Activated CD8-positive, alpha-beta memory T cell treated with anti-CD3 and anti-CD28 coated beads, Interleukin-2, amount 10 ng/mL, durations not matched to agents 7 days and 5 days (primary cell): ENCODE measurements at places on chromosomes 3 and 15. TPM values are rescaled to one million over a fixed set of nuclear protein-coding genes. Genes with fewer than 3 reads are reported as not detected.

CFAP100 gene
- not detected for total RNA-seq

GRCh38 chr3:44948239-44948638 lies 27.7 kb downstream of the ZDHHC3 start:
- no peak overlapping the region for H3K4me3 ChIP-seq
- peaks cover 4% of the 10 kb centered on the region for H3K36me3 ChIP-seq
- no peaks in the 10 kb centered on the region for H3K4me1 ChIP-seq
- no peak overlapping the region for H3K27ac ChIP-seq

DNA sequence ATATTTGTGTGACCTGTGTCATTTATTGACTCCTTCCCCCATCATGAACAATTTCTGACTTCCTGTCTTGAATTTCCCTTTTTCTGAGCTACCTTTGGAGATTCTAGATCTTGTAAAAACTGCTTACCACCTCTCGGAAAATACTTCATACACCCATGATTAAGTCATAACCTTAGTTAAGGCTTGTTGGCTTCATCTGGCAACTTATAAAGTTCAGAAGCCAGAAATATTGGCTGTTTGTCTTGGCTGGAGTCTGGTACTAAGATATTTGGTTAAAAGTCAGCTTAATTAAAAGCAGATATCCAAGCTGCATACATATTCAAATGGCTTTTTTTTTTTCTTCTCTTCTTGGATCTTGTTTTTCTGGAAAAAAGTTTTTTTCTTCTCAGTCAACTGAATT lies 37.3 kb upstream of the B3GALNT1 start:
- peaks cover 1% of the 10 kb centered on the region for H3K36me3 ChIP-seq
- no peak for DNase-seq
- H3K27me3 ChIP-seq, result peaks cover 2% of the 10 kb centered on the region
- no peak overlapping the region for H3K27ac ChIP-seq
- no peaks in the 10 kb centered on the region for H3K4me1 ChIP-seq

HTD2 gene
- total RNA-seq, result 6.9 TPM

GRCh38 chr3:1578124-1578806 lies 485.4 kb downstream of the CNTN6 start:
- H3K4me1 ChIP-seq, result no peaks in the 10 kb centered on the region
- H3K27ac ChIP-seq, result no peak overlapping the region
- H3K4me3 ChIP-seq, result no peak overlapping the region
- H3K27me3 ChIP-seq, result no peaks in the 10 kb centered on the region
- no peak for DNase-seq
- H3K36me3 ChIP-seq, result no peaks in the 10 kb centered on the region

SEMA3G gene
- total RNA-seq, result 0.38 TPM

TRPM1 gene
- total RNA-seq, result 0.06 TPM

GRCh38 chr3:129603991-129604749 lies 2.3 kb downstream of the PLXND1 start:
- H3K27me3 ChIP-seq, result peaks cover 76% of the 10 kb centered on the region
- no peak overlapping the region for H3K4me3 ChIP-seq
- no peak overlapping the region for H3K27ac ChIP-seq
- DNase-seq, result no peak

GRCh38 chr3:187291512-187292132 lies at the start of gene MASP1:
TSS of gene MASP1 (minus strand) at chr3:187291737. CDS start at chr3:187291632, 105 bp downstream.
- no peaks in the 10 kb centered on the region for H3K36me3 ChIP-seq
- no peak for DNase-seq
- H3K27me3 ChIP-seq, result peaks cover 63% of the 10 kb centered on the region
- no peak within 1 kb of the TSS for H3K27ac ChIP-seq

DNA sequence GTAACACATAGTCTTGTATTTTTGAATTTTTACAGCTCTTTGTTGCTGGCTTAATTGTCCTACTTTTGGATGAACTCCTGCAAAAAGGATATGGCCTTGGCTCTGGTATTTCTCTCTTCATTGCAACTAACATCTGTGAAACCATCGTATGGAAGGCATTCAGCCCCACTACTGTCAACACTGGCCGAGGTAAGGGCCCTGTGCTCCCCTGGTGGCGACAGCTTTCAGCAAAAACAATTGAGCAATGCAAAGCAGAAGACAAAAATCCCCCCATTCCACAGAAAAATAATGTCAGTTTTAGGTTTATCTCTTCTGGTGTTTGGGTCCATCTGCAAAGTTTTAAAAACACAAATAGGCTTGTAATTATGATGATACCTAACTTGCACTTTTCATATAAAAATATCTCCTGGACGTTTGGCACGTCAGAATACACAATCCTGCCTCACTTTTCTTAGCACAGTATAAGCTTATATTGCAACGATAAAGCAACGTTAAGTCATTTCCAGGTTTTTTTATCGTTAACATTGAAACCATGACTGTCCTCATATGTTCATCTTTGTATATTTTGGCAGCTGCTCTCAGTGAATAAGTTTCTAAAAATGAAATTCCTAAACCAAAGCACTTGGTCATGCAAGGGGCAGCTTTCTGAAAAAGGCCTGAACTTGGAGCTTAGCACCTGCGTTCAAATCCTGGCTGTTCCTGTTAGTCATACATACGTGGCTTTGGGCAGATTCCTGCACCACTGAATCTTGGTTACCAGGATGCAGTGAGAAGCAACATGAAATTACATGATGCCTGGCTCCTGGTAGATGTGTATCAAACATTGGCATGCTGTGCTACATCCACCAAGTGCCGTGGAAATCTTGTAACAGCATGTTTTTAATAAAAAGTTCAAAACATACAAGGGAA lies 8.5 kb downstream of the SEC61A1 start:
- H3K27me3 ChIP-seq, result no peaks in the 10 kb centered on the region
- H3K4me1 ChIP-seq, result peaks cover 4% of the 10 kb centered on the region
- no peak overlapping the region for H3K4me3 ChIP-seq
- no peak overlapping the region for H3K27ac ChIP-seq

GOLGA8N gene
- total RNA-seq, result 15.6 TPM

- H3K27ac ChIP-seq, result no peak overlapping the region
- peaks cover 4% of the 10 kb centered on the region for H3K36me3 ChIP-seq
- H3K4me1 ChIP-seq, result peaks cover 3% of the 10 kb centered on the region
- no peaks in the 10 kb centered on the region for H3K27me3 ChIP-seq
- no peak for DNase-seq
These were observed 37.6 kb downstream of the GBE1 start for GRCh38 chr3:81723732-81724313.

DNA sequence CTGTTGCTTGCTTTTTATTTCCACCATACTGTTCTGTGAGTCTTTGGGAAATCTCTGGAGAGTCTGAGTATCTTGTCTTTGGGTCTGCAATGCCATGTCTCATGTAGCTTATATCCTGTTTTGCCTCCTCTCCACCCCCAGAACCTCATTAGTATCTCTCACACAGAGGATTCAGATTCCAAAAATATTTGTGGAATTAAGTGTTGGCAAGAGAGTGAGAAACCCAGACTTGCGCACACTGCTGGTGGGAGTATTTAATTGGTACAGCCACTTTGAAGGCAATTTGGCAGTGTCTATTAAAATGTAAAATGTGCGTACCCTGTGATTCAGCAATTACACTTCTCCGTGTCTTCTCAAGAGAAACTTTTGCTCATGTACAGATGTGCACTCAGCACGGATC lies 68.6 kb downstream of the ZNF621 start:
- DNase-seq, result no peak
- H3K4me1 ChIP-seq, result peaks cover 11% of the 10 kb centered on the region
- H3K4me3 ChIP-seq, result no peak overlapping the region
- H3K27me3 ChIP-seq, result peaks cover 20% of the 10 kb centered on the region
- no peaks in the 10 kb centered on the region for H3K36me3 ChIP-seq

LDHAL6B gene
- not detected for total RNA-seq

TPRG1 gene
- total RNA-seq, result 10.5 TPM

DNA sequence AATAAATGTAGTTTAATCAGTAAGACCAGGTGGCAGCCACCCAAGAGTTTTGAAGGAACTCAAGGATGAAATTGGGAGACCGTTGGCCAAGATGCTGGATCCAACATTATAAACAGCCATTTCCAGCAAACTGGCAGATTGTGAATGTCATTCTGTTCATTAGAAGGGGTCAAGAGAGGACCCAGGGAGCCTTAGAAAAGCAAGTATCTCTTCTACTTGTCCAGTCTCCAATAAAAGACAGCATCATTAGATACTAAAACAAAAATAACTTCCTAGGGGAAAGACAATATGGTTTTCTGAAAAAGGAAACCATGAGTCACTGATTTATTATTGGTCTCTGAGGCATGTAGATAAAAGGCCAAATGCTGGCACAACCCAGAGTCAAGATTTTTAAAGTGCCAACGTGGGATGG lies 67.9 kb downstream of the GADL1 start:
- H3K4me1 ChIP-seq, result no peaks in the 10 kb centered on the region
- H3K27me3 ChIP-seq, result peaks cover 16% of the 10 kb centered on the region
- no peaks in the 10 kb centered on the region for H3K36me3 ChIP-seq
- H3K4me3 ChIP-seq, result no peak overlapping the region
- DNase-seq, result no peak

- H3K4me3 ChIP-seq, result no peak overlapping the region
- peaks cover 60% of the 10 kb centered on the region for H3K27me3 ChIP-seq
- no peaks in the 10 kb centered on the region for H3K36me3 ChIP-seq
- no peak overlapping the region for H3K27ac ChIP-seq
- no peak for DNase-seq
- H3K4me1 ChIP-seq, result no peaks in the 10 kb centered on the region
These were observed 12.8 kb downstream of the ALDH1L1 start for GRCh38 chr3:126167566-126167965.

GOLGA8S gene
- total RNA-seq, result 0.49 TPM

- no peak for DNase-seq
- no peaks in the 10 kb centered on the region for H3K36me3 ChIP-seq
- peaks cover 4% of the 10 kb centered on the region for H3K4me1 ChIP-seq
- peaks cover 10% of the 10 kb centered on the region for H3K27me3 ChIP-seq
- H3K4me3 ChIP-seq, result no peak overlapping the region
- no peak overlapping the region for H3K27ac ChIP-seq
These were observed 126.8 kb downstream of the FAM174B start for GRCh38 chr15:92528736-92529135.

DNA sequence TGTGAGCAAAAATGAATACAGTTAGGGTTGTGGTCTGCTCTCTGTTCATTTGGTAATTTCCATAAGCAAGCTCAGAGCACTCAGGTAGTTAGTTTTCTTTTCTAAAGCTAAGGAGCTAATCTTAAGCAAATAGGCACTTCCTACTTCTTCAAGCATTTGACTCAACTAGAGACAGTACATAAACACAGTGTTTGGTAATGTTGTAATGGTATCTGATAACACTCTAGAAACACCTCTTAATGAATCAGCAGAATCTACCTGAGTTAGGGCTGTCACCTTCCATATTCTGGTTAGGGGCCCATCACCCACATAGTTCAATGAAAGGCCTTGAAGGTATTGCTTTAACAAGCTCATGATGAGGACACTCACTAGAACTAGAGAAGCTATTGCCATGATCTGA lies 83.1 kb downstream of the PLCH1 start:
- H3K27ac ChIP-seq, result no peak overlapping the region
- no peak for DNase-seq
- no peaks in the 10 kb centered on the region for H3K4me1 ChIP-seq
- H3K4me3 ChIP-seq, result no peak overlapping the region
- H3K27me3 ChIP-seq, result peaks cover 16% of the 10 kb centered on the region
- H3K36me3 ChIP-seq, result no peaks in the 10 kb centered on the region

TMEM40 gene
- not detected for total RNA-seq

- no peak overlapping the region for H3K27ac ChIP-seq
- H3K4me1 ChIP-seq, result peaks cover 8% of the 10 kb centered on the region
- H3K27me3 ChIP-seq, result no peaks in the 10 kb centered on the region
- DNase-seq, result no peak
These were observed 14.4 kb downstream of the CGGBP1 start for GRCh38 chr3:88044411-88044810.

- peaks cover 10% of the 10 kb centered on the region for H3K4me1 ChIP-seq
- H3K27me3 ChIP-seq, result peaks cover 10% of the 10 kb centered on the region
- H3K4me3 ChIP-seq, result no peak overlapping the region
- H3K36me3 ChIP-seq, result no peaks in the 10 kb centered on the region
- no peak overlapping the region for H3K27ac ChIP-seq
These were observed 79.8 kb upstream of the FNDC3B start for GRCh38 chr3:171959532-171960089.

SLC2A2 gene
- not detected for total RNA-seq

- no peaks in the 10 kb centered on the region for H3K36me3 ChIP-seq
- H3K27me3 ChIP-seq, result no peaks in the 10 kb centered on the region
- no peaks in the 10 kb centered on the region for H3K4me1 ChIP-seq
These were observed 408.6 kb downstream of the PDCD6IP start for GRCh38 chr3:34207002-34207401.

DNA sequence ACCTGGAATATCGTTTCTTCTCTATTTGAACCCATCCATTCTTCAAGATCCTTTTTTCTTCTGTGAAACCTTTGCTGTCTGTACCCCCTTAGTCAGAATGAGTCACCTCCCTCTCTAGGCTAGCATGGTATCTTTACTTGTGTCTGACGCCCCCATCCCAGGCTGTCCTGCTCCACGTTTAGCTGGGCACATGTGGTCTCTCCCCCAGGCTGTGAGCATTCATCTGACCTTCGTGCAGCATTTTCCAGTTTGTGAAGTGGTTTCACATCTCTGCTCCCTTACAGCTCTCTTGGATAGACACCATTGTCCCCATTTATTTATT lies 14.3 kb upstream of the TLE3 start:
- no peak overlapping the region for H3K27ac ChIP-seq
- DNase-seq, result no peak
- no peaks in the 10 kb centered on the region for H3K4me1 ChIP-seq

DNA sequence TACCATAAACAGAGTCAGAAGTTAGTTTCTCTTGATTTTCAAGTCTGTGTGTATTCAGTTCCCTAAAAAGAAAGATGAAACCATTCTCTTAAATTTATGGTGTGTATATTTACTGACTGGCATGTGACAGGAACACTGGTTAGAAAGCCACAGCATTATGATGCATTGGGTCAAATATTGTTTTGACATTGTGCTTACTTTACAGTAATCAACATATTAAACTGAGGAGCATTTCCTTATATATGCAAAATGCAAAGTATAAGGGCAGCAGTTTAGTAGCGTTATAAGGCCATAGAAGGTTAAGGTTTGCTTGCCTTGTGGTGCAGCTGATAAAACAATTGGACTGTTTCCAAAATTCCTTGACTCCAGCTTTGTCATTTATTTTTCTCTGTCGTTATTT lies 72.9 kb downstream of the EPHA3 start:
- H3K36me3 ChIP-seq, result no peaks in the 10 kb centered on the region
- no peaks in the 10 kb centered on the region for H3K4me1 ChIP-seq
- H3K27ac ChIP-seq, result no peak overlapping the region
- no peaks in the 10 kb centered on the region for H3K27me3 ChIP-seq

DNA sequence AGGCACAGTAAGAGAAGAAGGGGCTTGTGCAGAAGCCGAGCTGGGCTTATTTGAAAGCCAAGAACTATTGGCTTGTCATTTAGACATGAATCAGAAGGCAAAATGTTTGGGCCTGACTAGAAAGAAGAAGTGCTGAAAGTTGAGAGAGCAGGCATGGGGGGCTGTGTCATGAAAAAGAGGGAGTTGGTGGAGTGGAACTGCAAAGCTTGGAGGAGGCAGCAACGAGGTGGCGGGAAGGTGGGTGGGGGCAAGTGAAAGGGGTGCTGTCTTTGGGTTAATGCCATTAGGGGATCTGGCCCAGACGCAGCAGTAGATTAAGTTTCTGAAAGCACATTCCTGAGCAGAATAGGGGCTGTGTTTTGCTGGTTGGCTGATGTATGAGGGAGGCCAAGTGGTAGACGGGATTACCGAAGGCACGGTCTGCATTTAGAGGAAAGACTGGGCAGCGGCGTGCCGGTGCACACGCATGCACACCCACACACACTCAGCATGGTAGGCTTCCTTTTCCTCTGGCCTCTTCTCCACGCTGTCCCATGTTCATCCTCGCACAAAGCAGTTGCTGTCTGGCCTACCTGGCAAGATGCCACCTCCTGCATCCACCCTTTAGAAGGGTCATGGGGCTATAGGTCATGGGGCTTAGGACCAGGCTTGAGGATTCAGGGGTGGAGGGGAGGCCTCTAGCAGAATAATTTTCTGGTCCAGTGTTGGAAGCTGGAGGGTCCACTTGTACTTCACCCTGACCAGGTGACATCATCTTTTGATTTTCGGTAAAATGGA lies 43.0 kb downstream of the BOC start:
- H3K4me3 ChIP-seq, result no peak overlapping the region
- no peaks in the 10 kb centered on the region for H3K4me1 ChIP-seq
- H3K27ac ChIP-seq, result no peak overlapping the region
- peaks cover 15% of the 10 kb centered on the region for H3K27me3 ChIP-seq
- no peaks in the 10 kb centered on the region for H3K36me3 ChIP-seq

APOD gene
- not detected for total RNA-seq
